Germinal center (tissue), 1 donor: ENCODE measurements at places on chromosomes 5 and 9.

DNA sequence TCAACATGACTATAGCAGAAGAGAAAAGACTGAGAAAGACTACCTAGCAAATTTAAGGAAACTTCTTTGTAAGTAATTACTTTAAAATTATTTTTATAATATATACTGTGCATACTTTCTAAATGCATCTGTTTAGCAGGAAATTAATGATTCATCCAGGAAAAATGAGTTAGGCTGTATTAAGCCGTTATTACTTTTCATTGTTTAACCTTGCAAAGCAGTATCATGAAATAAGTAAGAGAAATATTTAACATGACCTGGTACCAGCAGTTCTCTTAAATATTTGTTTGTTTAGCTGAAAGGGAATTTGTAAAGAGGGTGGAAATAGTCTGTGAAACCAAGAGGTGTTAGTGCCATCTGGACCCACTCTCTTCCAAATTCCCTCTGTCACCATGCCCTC lies 175.0 kb downstream of the GNAQ start:
- no peak for DNase-seq

DNA sequence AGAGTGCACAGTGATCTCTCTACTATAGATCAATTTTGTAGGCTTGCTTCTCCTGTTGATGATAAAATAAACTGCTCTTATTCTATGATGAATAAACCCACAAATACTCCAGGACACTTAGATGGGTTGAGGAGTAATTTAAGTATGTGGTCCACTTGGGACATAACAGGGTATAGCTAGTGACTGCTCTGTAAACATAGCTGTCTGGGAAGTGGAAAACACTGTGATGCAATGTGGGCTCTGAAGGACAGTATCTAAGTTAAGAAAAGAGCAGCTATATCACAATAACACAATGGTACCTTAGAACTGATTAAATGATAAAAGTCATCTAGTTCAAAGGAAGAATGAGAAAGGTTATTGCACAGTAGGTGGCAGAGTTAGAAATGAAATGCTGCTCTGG lies 294.3 kb upstream of the HAPLN1 start:
- DNase-seq: no peak

GRCh38 chr5:56350597-56351170 lies 117.6 kb upstream of the ANKRD55 start:
- DNase-seq: no peak

GRCh38 chr9:5843794-5844471 lies 11.0 kb upstream of the ERMP1 start:
- DNase-seq: no peak

DNA sequence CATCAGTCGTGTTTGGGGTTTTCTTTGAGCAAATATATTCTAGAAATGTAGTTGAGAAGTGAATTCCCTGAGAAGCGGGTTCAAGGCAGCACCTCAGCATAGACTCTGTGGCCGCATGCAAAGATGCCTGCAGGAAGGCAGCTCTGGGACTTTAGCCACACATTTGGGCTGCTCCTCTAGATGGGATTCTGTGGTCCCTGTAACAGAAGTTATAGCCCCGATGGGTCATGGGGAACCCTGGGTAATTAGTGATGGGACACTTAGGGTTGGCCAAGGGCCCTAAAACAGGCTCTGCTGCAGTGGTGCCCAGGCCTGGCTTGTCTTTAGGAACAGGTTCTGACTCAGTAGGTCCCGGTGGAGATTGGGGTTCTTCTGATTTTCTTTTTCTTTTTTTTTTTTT lies 36.8 kb downstream of the PHF2 start:
- no peak for DNase-seq
